H9 (cell line): ENCODE measurements at places on chromosomes 6 and 20.

DNA sequence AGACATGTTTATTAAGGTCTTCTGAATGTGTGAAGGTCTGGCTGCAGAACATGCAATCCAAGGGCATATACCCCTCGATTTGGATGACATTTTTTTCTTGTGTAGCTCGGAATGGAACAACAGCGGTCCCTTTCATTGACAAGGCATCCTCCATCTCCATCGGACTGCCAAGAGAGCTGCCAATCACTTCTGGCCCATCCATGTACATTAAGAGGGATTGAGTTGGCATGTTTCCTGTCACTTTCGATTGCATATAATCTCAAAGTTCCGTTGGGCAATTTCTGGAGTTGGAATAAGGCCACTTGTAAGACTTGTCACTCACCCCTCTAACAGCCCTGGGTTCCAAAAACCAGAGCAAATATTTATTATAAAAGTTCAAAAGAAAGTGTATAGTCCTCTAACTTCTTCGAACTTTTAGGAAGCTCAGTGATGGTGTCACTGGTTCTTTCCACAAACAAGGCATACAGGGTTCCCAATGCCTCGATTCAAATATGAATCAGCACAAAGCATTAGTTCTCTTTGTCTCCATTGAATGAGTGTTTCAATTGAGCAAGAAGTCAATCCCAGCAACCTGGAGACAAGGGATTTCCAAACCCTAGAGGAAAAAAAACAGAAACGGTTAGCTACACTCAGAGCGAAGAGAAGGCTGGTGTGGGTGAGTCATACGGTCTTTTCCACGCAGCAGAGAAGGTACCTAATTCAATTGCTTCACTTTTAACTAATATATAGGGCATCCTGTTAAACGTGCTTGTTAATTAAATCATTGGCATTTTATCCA lies 10.9 kb downstream of the ZNF217 start:
- peak overlapping the region; percentile 9; the same call in 1 of the 2 replicates for H3K4me3 ChIP-seq
- peaks cover 36% of the 10 kb centered on the region for H3K36me3 ChIP-seq
- H3K27me3 ChIP-seq = no peaks in the 10 kb centered on the region
- no peaks in the 10 kb centered on the region; the same call in 1 of the 2 replicates for H3K4me1 ChIP-seq
- H3K27ac ChIP-seq = no peak overlapping the region

DNA sequence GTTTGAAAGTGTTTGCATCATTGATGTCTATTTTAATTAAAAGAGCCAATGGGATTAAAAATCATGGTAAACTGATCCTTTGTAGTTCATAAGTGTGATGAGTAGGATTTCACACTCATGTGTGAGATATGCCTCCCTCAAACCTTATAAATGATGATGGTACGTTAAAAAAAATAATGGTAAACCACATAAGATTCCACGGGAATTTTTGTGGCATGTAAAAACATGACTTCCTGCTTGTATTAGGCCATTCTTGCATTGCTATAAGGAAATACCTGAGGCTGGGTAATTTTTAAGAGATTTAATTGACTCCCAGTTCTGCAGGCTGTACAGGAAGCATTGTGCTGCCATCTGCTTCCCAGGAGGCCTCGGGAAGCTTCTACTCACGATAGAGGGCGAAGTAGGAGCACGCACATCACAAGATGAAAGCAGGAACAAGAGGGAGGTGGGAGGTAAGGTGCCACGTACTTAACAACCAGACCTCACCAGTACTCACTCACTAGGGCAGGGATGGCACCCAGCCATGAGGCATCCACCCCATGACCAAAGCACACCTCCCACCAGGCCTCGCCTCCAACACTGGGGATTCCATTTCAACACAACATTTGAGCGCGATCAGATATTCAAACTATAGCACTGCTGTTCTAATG lies 187.6 kb upstream of the QKI start:
- no peaks in the 10 kb centered on the region for H3K4me1 ChIP-seq
- H3K4me3 ChIP-seq = no peak overlapping the region
- H3K27ac ChIP-seq = no peak overlapping the region
- H3K36me3 ChIP-seq = no peaks in the 10 kb centered on the region
- DNase-seq = no peak
- H3K27me3 ChIP-seq = no peaks in the 10 kb centered on the region

- no peaks in the 10 kb centered on the region for H3K27me3 ChIP-seq
- H3K27ac ChIP-seq = no peak overlapping the region
- peaks cover 8% of the 10 kb centered on the region; the same call in 1 of the 2 replicates for H3K36me3 ChIP-seq
- no peak for DNase-seq
Observed at GRCh38 chr6:22550971-22551670, 18.2 kb upstream of the HDGFL1 start.

- DNase-seq = no peak
- no peaks in the 10 kb centered on the region for H3K27me3 ChIP-seq
- H3K36me3 ChIP-seq = peaks cover 2% of the 10 kb centered on the region; the same call in 2 of the 3 replicates
- H3K27ac ChIP-seq = no peak overlapping the region
- no peak overlapping the region for H3K4me3 ChIP-seq
Observed at GRCh38 chr6:4853782-4854511, 77.7 kb downstream of the CDYL start.

- no peaks in the 10 kb centered on the region for H3K36me3 ChIP-seq
- H3K4me1 ChIP-seq = no peaks in the 10 kb centered on the region; the same call in 1 of the 2 replicates
- no peaks in the 10 kb centered on the region for H3K27me3 ChIP-seq
- no peak overlapping the region for H3K27ac ChIP-seq
Observed at GRCh38 chr6:134680021-134680420, 269.9 kb downstream of the ALDH8A1 start.

GRCh38 chr6:40369891-40370290 lies 217.3 kb downstream of the LRFN2 start:
- no peak overlapping the region for H3K4me3 ChIP-seq
- H3K4me1 ChIP-seq = no peaks in the 10 kb centered on the region
- H3K36me3 ChIP-seq = no peaks in the 10 kb centered on the region
- no peak overlapping the region for H3K27ac ChIP-seq

- H3K36me3 ChIP-seq = peaks cover 8% of the 10 kb centered on the region; the same call in 1 of the 2 replicates
- no peak overlapping the region for H3K4me3 ChIP-seq
- no peak for DNase-seq
- no peaks in the 10 kb centered on the region for H3K4me1 ChIP-seq
- H3K27ac ChIP-seq = no peak overlapping the region
Observed at GRCh38 chr6:154773610-154774089, 40.4 kb downstream of the SCAF8 start.

DNA sequence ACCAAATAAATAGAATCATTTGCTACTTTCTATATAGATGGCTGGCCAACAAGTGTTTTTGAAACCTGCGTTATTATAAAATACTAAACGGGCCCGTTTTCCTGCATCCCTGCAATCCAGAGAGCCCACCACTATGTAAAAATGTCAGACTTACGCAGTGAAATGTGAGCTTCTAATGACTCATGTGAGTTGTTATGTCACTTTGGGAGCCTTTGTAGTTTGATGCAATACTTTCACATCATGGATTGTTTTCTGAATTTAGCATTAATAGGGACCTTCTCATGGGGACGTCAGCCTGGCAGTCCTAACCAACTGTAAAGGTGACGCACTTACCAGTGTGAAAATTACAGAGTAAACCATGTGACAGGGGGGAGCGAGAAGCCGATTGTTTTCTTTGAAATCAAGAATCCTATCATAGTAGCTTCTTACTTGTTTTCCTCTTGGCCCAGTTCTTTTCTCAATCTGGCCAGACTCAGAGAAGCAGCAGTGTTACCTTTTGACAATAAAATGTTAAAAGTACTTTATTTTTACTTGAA lies 75.3 kb downstream of the SSR1 start:
- peaks cover 8% of the 10 kb centered on the region for H3K36me3 ChIP-seq
- H3K4me3 ChIP-seq = no peak overlapping the region

DNA sequence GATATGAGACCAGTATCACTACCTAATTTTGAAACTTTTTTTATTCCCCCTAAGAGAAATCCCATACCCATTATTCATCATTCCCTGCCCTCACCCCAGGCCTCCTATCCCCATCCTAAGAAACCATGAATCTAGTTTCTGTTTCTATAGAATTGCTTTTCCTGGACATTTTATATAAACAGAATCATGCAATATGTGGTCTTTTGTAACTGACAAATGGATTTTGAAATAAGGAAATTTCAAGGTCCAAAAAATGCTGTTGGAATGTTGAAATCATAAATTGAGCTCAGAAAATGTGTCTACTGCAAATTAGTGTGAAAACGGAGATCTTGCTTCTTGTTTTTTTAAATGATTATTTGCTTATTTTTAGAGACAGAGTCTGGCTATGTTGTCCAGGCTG lies 25.1 kb downstream of the RNF217 start:
- no peak overlapping the region for H3K4me3 ChIP-seq
- no peaks in the 10 kb centered on the region for H3K4me1 ChIP-seq
- no peak overlapping the region for H3K27ac ChIP-seq
- DNase-seq = no peak

- peaks cover 28% of the 10 kb centered on the region for H3K36me3 ChIP-seq
- H3K4me3 ChIP-seq = no peak overlapping the region; the same call in 2 of the 3 replicates
- DNase-seq = no peak
- no peak overlapping the region for H3K27ac ChIP-seq
- H3K27me3 ChIP-seq = no peaks in the 10 kb centered on the region
Observed at GRCh38 chr6:56715741-56716140, 73.1 kb upstream of the DST start.

DNA sequence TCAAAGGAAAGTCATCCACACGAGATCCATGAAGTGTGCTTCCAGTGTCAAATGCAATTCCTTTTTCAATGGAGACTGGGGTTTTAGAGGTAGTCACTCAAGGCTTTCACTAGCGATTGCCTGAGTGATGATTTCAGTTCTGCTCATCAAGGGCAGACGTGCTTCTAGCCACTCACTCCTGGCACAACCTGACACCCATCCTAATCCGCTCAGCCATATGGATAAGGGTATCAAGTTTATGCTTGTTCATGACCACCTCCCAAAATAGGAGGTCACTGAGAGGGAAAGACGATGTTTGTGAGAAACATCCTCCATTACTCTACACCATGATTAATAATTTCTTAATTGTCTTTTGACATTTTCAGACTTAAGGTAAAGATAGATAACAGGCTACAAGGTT lies 91.3 kb upstream of the HEY2 start:
- H3K36me3 ChIP-seq = no peaks in the 10 kb centered on the region
- H3K4me3 ChIP-seq = no peak overlapping the region
- H3K4me1 ChIP-seq = no peaks in the 10 kb centered on the region; the same call in 1 of the 2 replicates
- no peaks in the 10 kb centered on the region for H3K27me3 ChIP-seq
- H3K27ac ChIP-seq = no peak overlapping the region
- no peak for DNase-seq

- peaks cover 28% of the 10 kb centered on the region for H3K36me3 ChIP-seq
- H3K4me1 ChIP-seq = no peaks in the 10 kb centered on the region
- no peak overlapping the region for H3K4me3 ChIP-seq
- no peak for DNase-seq
- H3K27ac ChIP-seq = no peak overlapping the region
Observed at GRCh38 chr20:47857569-47858464, 72.5 kb upstream of the SULF2 start.

GRCh38 chr6:30357678-30358540 lies 13.0 kb downstream of the RPP21 start:
- peaks cover 4% of the 10 kb centered on the region; the same call in 1 of the 2 replicates for H3K27me3 ChIP-seq
- H3K36me3 ChIP-seq = no peaks in the 10 kb centered on the region
- no peak overlapping the region for H3K27ac ChIP-seq
- 0 out of 2 replicates have a peak, but pooled peaks cover 2% of the 10 kb centered on the region for H3K4me1 ChIP-seq
- DNase-seq = peak; percentile 86
- H3K4me3 ChIP-seq = peak overlapping the region; percentile 91

GRCh38 chr20:52071136-52071535 lies 120.4 kb downstream of the ZFP64 start:
- DNase-seq = no peak
- no peaks in the 10 kb centered on the region for H3K27me3 ChIP-seq
- 0 out of 3 replicates have a peak, but pooled peaks cover 2% of the 10 kb centered on the region for H3K36me3 ChIP-seq
- H3K4me3 ChIP-seq = no peak overlapping the region
- H3K27ac ChIP-seq = no peak overlapping the region

GRCh38 chr6:11120271-11121005 lies 8.9 kb upstream of the ERVFRD-1 start:
- H3K27ac ChIP-seq = no peak overlapping the region
- H3K36me3 ChIP-seq = peaks cover 2% of the 10 kb centered on the region; the same call in 1 of the 2 replicates
- DNase-seq = no peak
- H3K4me1 ChIP-seq = no peaks in the 10 kb centered on the region

GRCh38 chr6:16105854-16106253 lies 23.0 kb upstream of the MYLIP start:
- DNase-seq = no peak
- no peaks in the 10 kb centered on the region for H3K27me3 ChIP-seq
- H3K27ac ChIP-seq = no peak overlapping the region
- H3K4me3 ChIP-seq = no peak overlapping the region

GRCh38 chr6:56532766-56533551 lies 109.7 kb downstream of the DST start:
- no peak for DNase-seq
- no peak overlapping the region for H3K4me3 ChIP-seq

- no peaks in the 10 kb centered on the region for H3K27me3 ChIP-seq
- H3K4me1 ChIP-seq = peaks cover 11% of the 10 kb centered on the region
- peaks cover 44% of the 10 kb centered on the region for H3K36me3 ChIP-seq
- H3K4me3 ChIP-seq = no peak overlapping the region
Observed at GRCh38 chr20:35907017-35907701, 47.1 kb downstream of the SCAND1 start.

DNA sequence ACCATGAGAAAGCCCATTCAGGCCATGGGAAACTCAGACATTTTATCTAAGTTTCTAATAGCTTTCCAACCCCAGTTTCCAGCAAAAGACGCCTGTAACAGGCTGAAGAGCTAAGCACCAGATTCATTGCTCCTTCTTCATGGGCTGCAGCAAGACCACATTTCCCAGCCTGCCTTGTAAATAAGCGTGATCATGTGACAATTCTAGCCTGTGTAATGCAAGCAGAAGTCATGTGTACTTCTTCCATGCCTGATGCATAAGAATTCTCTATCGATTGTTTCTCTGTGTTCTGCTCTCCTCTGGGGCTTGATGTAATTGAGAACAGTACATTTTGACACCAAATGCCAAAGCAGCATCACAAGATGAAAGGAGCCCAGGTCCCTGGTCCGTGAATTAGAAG lies 6.8 kb downstream of the PCSK2 start:
- H3K27ac ChIP-seq = no peak overlapping the region
- H3K4me3 ChIP-seq = no peak overlapping the region
- no peaks in the 10 kb centered on the region; the same call in 1 of the 2 replicates for H3K27me3 ChIP-seq

- H3K27ac ChIP-seq = no peak overlapping the region
- H3K4me3 ChIP-seq = no peak overlapping the region
- H3K36me3 ChIP-seq = peaks cover 5% of the 10 kb centered on the region
- no peaks in the 10 kb centered on the region for H3K4me1 ChIP-seq
Observed at GRCh38 chr6:159438106-159438505, 254.9 kb downstream of the SOD2 start.

- H3K4me3 ChIP-seq = peak overlapping the region; percentile 56
- no peaks in the 10 kb centered on the region for H3K27me3 ChIP-seq
- peak overlapping the region; percentile 87 for H3K27ac ChIP-seq
- H3K4me1 ChIP-seq = no peaks in the 10 kb centered on the region; the same call in 1 of the 2 replicates
- H3K36me3 ChIP-seq = no peaks in the 10 kb centered on the region
- DNase-seq = peak; percentile 77
Observed at GRCh38 chr6:162856885-162857284, 129.1 kb downstream of the PACRG start.

GRCh38 chr6:34658605-34659265 lies 37.8 kb downstream of the ILRUN start:
- H3K4me3 ChIP-seq = no peak overlapping the region
- H3K36me3 ChIP-seq = peaks cover 4% of the 10 kb centered on the region; the same call in 1 of the 3 replicates
- peaks cover 8% of the 10 kb centered on the region; the same call in 1 of the 2 replicates for H3K4me1 ChIP-seq
- H3K27ac ChIP-seq = no peak overlapping the region
- H3K27me3 ChIP-seq = no peaks in the 10 kb centered on the region
- DNase-seq = no peak

GRCh38 chr6:146295695-146296094 lies 247.9 kb upstream of the RAB32 start:
- H3K27ac ChIP-seq = no peak overlapping the region
- H3K4me1 ChIP-seq = no peaks in the 10 kb centered on the region
- no peak for DNase-seq
- H3K4me3 ChIP-seq = no peak overlapping the region
- H3K36me3 ChIP-seq = no peaks in the 10 kb centered on the region
